ENCODE measurements at places on chromosomes 7 and 10.

GRCh38 chr7:108002726-108003598 lies at the start of gene LAMB1:
Gene LAMB1, minus strand, starts transcription at chr7:108003161. Its CDS starts 276 bp downstream, at chr7:108002885.
- DNase-seq: no peak

DNA sequence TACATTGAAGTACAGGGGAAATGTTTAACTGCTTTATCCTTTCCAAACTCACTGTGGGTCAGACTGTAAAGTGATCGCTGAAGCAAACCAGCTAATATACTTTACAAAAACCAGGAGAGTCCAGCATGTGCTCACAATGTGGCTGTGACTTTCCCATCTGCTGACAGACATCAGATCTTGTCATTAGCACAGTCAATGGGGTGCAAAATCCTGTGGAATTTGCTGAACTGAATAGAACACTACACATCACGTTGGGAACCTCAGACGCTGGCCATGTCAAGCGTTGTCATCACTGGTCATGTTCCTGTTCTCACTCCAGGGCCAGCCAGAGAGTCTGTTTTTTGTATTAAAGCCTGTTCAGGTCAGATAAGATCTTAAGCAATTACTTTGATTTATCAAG lies 83.4 kb downstream of the AGMO start:
- DNase-seq: no peak

DNA sequence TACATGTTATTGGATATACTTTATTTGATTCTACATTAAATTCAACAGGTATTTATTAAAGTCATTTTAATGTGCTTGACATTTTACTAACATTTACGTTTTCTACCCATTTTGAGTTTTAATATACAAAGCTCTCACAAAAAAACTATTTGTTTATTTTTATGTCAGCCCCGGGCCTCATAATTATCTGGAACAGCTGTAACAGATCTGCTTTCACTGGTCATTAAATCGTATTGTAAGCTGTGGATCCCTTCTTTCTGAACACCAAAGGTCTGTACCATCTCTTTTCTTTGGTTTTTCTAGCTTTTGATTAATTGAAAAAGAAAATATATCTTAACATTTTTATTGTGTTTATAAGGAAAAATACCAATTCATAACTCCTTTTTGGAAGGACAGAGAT lies 73.5 kb downstream of the SEMA3E start:
- DNase-seq: no peak

DNA sequence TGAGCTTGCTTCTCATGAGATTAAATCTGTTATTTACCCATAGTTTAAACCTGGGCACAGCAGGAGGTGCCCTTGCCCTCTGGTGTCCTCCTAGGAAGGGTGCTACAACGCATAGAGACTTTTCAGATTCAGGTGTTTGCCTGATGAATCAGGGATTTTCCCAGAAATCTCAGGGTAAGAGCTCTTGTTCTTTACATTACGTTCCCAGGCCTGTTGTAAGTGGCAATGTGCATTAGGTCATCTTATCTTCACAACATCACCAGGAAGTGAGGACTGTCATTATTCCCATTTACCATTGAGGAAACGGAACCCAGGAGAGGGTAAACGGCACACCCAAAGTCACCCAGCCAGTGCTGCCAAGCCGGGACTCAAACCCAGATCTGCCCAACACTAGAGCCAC lies 73.0 kb downstream of the NHLRC2 start:
- DNase-seq: no peak

- no peak for DNase-seq
Measured at GRCh38 chr10:23453465-23453864, 14.6 kb downstream of the OTUD1 start.

- DNase-seq: no peak
Measured at GRCh38 chr10:93599778-93600177, 1.3 kb downstream of the RBP4 start.

DNA sequence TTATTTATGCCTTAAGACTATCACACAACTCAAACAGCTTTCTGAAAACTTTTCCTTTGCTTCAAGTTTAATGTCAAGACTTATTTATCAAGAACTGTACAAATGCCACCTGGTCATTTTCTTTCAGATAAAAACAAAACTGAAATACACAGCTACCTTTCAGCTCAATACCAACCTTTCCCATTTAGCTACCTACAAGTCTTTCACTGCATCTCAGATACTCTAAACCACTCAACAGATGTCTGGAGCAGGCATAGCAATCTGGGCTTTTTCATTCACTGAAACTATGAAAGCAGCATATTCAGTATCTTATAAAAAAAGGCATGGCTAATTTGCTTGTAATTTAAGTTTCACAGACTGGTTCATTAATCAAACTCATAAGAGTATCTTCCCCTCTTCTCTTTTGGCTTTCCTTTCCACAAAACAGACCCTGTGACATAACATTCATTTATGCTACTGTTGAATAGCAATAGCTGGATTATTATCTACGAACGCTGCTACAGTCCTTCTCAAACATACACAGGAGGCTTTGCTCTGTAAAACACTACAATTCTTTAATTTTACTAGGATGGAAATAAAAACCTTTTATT lies 8.2 kb downstream of the TRA2A start:
- no peak for DNase-seq

DNA sequence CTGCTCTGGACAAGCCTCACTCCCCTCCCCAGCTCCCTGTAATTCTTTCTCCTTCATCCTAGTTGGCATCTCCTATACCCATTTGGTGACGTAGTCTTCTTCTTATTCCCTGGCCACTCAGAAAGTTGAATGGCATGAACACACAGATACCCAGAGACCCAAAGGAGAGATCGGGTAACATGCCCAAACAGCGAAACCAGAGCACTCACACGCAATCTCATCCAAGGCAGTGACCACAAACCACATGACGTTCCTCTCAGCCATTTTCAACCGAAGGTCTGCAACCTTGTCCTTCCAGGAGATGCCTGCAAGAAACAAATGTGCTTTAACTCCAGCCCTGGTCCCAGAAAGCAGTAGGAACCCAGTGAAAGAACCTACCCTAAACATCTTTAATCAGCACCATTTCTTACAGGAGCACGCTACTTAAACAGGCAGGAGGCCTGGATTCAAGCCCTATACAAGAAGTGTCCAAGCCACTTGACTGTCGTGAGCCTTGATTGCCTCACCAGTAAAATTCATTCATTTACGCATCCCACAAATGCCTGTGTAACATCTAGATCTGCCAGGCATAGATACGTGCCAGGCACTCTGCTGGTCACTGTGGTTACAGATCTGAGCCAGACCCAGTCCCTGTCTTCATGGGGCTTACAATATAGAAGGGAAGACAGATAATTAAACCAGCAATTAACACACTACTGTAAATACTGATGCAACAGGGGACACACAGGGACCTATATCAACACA lies 37.1 kb downstream of the XPNPEP1 start:
- no peak for DNase-seq

- DNase-seq: no peak
Measured at GRCh38 chr7:421136-421991, 98.3 kb downstream of the PDGFA start.

DNA sequence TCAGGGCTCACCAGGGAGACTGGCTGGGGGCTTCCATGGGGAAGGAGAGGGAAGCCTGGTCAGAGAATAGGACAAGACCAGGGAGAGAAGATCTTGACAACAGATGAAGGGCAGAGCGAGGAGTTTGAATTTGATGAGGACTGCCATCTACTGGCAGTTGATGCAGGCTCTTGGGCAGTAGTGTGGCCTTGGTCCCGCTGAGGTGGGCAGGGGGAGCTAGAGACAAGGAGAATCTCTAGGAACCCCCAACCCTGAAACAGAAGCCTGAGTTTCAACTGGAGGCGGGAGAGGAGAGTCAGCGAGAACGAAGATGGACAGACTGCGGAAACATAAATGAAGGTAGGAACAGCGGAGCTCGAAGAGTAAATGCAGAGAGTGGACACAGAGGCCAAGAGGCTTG lies 81.0 kb downstream of the PPP1R3C start:
- no peak for DNase-seq

DNA sequence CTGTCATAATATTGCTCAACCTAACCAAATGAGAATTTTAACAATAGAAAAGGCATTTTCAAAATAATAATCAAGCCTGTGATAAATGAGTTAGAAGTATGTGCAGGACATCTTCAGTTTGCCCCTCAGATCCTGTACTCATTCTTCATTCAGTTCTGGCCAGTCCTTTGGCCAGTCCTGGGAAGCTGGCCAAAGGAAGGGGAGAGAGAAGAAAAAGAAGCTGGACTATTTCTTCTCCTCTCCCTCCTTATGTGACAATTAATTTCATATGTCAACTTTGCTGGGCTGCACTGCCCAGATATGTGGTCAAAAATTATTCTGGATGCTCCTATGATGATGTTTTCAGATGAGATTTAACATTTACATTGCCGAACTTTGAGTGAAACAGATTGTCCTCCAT lies 31.6 kb upstream of the ITGB8 start:
- no peak for DNase-seq

GRCh38 chr10:103620352-103620740 lies 126.8 kb downstream of the NEURL1 start:
- no peak for DNase-seq

GRCh38 chr10:61217851-61218565 lies 235.2 kb downstream of the TMEM26 start:
- DNase-seq: no peak

DNA sequence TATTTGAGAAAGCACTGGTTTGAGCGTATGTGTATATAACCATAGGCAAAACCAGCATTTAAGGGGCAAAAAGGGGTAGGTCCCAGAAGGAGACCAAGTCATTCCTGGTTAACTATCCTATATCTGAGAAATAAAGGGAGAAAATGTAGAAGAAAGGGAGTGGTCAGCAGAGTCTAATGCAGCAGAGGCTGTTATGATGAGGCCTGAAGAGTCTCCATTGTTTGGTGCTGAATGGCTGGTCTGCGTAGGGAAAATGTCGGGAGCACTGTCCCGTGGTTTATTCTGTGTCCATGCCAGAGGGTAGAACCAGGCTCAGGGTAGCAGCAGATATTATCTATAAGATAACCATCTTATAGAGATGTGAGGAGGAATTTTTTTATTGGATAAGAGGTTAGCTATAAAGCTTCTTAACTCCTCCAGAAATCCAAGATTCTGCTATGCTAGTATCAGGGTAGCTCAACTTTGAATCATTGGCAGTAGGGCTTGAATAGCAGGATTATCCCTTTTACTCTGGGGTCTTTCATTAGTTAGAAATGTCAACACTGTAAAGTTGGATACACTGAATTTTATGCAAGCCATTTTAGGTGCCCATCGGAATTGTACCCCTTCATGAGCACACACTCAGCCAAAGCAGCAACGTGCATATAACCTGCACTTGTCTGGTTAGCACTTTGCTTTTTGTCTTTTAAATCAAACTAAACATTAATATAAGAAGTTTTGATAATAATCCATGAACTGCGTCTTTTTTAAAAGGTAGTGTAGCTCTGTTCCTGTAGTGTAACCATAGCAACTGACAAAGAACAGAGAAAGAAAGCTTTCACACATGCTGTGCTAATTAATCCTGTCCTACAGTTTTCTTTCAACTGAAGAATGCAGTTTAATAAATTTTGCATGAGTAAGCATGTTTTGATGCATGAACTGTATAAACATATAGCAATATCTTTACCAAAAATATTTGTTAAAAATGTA lies 312.0 kb upstream of the FZD1 start:
- no peak for DNase-seq

DNA sequence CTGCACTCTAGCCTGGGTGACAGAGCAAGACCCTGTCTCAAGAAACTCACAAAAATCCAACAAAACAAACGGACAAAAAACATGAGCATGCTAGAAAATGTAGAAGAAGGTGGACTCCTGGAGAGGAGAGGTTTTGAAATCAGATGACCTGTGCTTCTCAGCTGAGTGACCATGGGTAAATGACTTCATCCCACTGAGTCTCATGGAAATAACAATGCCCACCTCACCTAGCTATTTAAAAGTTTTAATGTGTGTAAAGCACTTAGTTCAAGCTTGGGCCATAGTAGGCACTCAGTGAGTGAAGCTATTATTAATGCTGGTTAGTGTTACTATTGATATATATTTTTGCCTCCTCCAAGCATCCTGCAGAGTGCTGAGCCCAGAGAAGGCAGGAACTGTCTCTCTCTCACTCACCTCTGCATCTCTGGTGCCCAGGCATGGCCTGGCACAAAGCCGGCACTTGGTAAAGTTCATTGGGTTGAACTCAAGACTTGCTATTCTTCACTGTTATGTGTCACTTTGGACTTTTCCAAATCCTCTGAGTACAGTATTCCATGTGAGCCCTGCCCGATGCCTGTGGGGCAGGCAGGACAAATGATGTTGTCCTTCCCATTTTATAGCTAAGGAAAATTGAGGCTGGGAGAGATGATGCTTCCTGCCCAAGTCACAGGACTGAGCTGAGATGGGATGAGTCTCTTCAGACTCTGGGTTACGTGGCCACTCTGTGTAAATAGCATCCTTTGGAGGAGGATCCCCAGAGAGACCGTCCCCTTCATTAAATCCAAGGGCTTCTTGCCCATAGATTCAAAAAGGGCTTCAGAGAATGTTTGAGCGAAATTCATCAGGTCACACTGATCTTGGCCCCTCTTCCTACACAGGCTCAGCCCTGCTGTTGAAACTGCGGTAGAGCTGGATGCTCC lies 81.4 kb upstream of the EMX2 start:
- DNase-seq: no peak

DNA sequence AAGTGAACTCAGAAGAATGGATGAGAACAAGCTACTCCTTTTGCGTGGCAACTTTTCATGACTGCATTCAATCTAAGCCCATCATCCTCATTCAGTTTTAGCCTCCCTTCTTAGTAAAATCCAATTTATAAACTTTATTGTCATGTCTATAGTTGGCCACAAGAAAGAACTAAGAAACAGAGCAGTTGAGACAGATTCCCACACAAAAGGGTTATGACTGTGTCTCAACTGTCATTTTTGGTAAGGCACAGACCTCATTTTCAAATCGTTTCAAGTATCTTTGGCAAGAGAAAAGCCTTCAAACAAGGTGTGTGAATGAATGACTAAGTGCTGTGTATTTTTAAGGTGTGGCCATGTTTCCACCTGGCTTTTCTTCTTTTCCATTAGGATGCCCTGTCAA lies 84.2 kb upstream of the CREB5 start:
- no peak for DNase-seq

- DNase-seq: no peak
Measured at GRCh38 chr10:132432176-132432540, 35.2 kb downstream of the PWWP2B start.

GRCh38 chr10:113742466-113742865 lies 9.0 kb upstream of the PLEKHS1 start:
- DNase-seq: no peak

GRCh38 chr7:98823226-98823625 lies 46.6 kb downstream of the TMEM130 start:
- no peak for DNase-seq

GRCh38 chr10:130507461-130507860 lies 371.3 kb downstream of the GLRX3 start:
- no peak for DNase-seq

GRCh38 chr10:88557658-88558057 lies 25.5 kb downstream of the RNLS start:
- DNase-seq: no peak

GRCh38 chr10:128051548-128051947 lies 74.7 kb downstream of the MKI67 start:
- DNase-seq: no peak

GRCh38 chr7:112798274-112799159 lies 8.3 kb upstream of the TMEM168 start:
- DNase-seq: no peak
